ENCODE measurements at places on chromosomes 6 and 20. TPM values are rescaled to one million over a fixed set of nuclear protein-coding genes. Genes with fewer than 3 reads are reported as not detected.

Gene DDO
- 0.63 TPM for polyA plus RNA-seq

Gene JPH2
- polyA plus RNA-seq: 0.92 TPM

Gene PTCRA
- 0.67 TPM for polyA plus RNA-seq

Gene STMND1
- polyA plus RNA-seq: 4.8 TPM

Gene RFX6
- 1.8 TPM for polyA plus RNA-seq

Gene SDCBP2
- 3.3 TPM for polyA plus RNA-seq

Gene SAMD3
- polyA plus RNA-seq: 0.56 TPM

Gene HMGCLL1
- polyA plus RNA-seq: 9.0 TPM

Gene HLA-E
- polyA plus RNA-seq: 198 TPM

Gene PI16
- 0.89 TPM for polyA plus RNA-seq

Gene RIMS4
- 4.3 TPM for polyA plus RNA-seq

Gene PHF1
- polyA plus RNA-seq: 91.9 TPM

Gene RAET1L
- not detected for polyA plus RNA-seq

Gene ARMH2
- polyA plus RNA-seq: not detected

Gene MOG
- polyA plus RNA-seq: not detected

Gene MUC21
- polyA plus RNA-seq: 0.04 TPM

Gene HIVEP1
- polyA plus RNA-seq: 28.7 TPM

Gene CALHM4
- polyA plus RNA-seq: not detected

Gene MCHR2
- polyA plus RNA-seq: not detected

Gene PCK1
- 0.11 TPM for polyA plus RNA-seq

Gene SLX4IP
- 12.3 TPM for polyA plus RNA-seq

Gene CCDC170
- polyA plus RNA-seq: 6.7 TPM

Gene LRRN4
- 0.92 TPM for polyA plus RNA-seq

Gene BTBD3
- 65.5 TPM for polyA plus RNA-seq

Gene ACOT13
- 23.5 TPM for polyA plus RNA-seq
